NCI-H526 treated with DMSO at 0.1 percent for 48 hours (cell line): ENCODE measurements at places on chromosomes 6 and 20.
A peak's percentile ranks its signal among the peaks of the same experiment; 100 is the strongest.

DNA sequence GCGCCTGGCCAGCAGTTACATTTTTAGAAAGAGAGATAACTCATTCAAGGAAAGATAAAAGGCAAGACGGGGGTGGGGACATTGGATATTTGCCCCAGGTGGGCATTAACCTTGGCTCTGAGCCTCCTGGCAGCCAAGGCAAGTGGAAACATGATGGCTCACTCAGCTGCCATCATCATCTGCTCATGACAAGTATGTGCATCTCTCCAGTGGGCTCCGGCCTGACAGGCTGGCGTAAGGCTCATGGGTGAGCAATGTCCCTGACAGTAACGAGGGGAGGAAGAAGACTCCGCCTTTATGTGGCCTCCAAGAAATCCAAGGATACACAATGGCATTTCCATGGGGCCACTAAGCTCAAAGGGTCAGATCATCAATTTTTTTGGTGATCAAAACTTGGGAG is 13.3 kb downstream of the ANKRD60 start:
- DNase-seq, result no peak

- DNase-seq, result no peak
Observed at GRCh38 chr6:118650582-118651281, 659 bp downstream of the CEP85L start.

GRCh38 chr20:12962895-12963294 is 45.9 kb upstream of the SPTLC3 start:
- DNase-seq, result peak; percentile 27

DNA sequence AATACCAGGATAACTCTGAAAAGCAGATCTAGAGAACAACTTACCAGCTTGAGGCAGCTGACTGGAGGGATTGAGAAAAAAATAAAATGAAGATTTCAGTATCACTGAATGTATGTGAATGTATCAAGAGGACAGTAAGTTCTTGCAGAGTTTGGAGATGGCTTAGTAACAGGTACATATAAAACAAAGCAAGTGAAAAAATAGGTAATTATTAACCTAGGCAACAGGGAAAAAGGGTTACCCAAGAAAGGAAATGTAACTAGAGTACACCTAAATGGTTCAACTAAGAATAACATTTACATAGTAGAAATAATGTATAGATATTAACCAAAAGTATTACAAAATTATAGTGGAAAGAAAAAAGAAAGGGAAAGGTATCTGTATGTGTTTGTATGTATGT is 67.3 kb downstream of the NRSN1 start:
- DNase-seq, result no peak

DNA sequence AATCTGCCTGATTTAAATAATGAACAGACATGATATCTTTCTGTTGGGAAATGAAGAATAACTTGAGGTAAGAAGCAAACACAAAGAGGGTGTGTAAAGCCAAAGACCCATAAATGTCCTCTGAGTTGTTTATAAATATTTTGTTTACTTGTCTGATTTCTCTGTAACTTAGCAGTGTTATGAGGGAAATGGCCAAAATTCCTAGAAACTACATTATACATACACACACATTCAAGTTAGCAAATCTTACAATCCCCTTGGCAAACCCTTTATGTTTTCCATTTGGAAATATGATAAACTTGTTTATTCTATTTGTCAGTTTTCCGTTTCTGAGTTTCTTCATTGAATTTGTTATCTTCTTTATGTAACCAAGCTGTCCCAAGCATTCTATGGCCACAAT is 81.4 kb upstream of the TCF21 start:
- DNase-seq, result no peak

GRCh38 chr20:57308451-57309271 is 20.9 kb upstream of the SPO11 start:
- DNase-seq, result no peak

DNA sequence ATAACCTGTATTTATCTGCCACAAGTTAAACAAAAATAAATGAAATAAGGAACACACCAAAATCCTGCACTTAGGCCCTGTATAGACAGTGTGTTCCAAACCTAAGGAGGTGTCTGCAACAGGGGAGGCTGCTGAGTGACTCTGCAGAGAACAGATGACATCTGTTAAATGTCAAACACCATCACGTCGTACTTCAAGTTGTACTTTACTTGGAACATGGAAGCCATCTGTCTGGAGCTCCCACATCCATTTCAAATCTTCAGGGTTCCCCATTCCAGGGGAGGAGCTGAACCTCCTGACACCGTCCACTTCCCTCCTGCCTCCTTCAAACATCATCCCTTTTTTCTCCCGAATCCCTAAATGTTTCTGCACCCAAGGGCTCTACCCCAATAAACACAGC is 1.8 kb upstream of the MAP7 start:
- DNase-seq, result no peak

GRCh38 chr20:48606841-48607543 is 220.8 kb downstream of the PREX1 start:
- no peak for DNase-seq

GRCh38 chr6:90374201-90374600 is 77.6 kb upstream of the BACH2 start:
- DNase-seq, result no peak

- no peak for DNase-seq
Observed at GRCh38 chr6:13267142-13267651, 61.1 kb downstream of the TBC1D7 start.

- DNase-seq, result no peak
Observed at GRCh38 chr20:58515233-58516212, at the start of gene APCDD1L. TSS of gene APCDD1L (minus strand) at chr20:58515399. CDS start at chr20:58514707, 692 bp downstream.

GRCh38 chr20:31923388-31924331 is 28.2 kb downstream of the PDRG1 start:
- no peak for DNase-seq

- DNase-seq, result no peak
Observed at GRCh38 chr6:47651505-47651944, 46.9 kb upstream of the ADGRF4 start.

DNA sequence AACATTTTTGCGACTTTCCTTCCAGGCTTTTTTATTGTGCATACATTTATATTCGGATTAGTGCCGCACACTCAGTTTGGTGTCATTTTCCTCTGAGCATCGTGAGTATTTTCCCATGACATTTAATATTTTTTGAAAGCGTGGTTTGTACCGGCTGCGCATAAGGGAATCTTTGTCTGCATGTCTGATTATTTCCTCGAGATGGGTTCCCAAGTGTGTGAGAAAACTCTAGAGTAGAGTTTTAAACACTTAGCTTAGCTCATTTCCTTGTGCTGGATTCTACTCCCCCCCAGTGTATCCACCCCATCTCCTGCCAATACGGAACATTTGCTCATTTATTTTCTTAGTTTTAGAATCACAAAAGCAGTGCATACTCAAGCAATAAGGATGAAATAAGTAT is 94.3 kb downstream of the CDC5L start:
- no peak for DNase-seq

DNA sequence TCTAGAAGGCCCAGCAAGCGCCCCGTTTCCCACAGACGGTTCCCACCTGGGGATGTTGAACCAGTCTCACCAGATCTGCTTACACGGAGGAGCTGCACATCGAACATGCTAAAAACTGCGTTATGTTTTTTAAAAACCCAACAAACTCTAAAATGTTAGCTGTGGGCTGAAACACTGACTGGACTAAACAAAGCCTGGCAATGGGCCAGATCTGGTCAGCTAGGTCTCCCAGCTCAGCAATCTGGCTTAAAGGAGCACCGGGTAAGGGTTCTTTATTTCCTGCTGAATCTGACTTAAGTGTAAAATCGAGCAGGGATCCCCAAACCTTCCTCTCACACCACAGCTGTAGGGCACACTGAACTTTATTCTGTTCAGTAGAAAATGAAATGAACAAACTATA is 156.9 kb downstream of the FOXC1 start:
- DNase-seq, result no peak

- DNase-seq, result peak; percentile 27
Observed at GRCh38 chr6:49423817-49424216, 39.2 kb downstream of the MMUT start.

DNA sequence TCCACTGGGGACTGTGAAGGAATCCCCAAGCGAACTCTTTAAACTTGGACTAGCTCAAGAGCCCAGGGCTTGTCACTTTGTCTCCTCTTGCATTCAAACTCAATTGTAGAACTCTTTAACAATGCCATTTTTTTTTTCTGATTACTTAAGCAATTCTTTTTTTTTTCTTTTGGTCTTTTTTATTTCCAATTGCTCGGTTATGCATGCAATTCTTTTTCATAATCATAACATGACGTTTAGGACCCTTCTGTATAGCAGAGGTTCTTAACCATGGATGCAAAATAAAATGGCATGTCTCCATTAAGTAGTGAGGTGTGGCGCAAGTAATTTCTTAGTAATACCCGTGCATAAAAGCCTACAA is 466 bp upstream of the BFSP1 start:
- no peak for DNase-seq

- no peak for DNase-seq
Observed at GRCh38 chr20:24450624-24451376, 18.6 kb upstream of the SYNDIG1 start.

DNA sequence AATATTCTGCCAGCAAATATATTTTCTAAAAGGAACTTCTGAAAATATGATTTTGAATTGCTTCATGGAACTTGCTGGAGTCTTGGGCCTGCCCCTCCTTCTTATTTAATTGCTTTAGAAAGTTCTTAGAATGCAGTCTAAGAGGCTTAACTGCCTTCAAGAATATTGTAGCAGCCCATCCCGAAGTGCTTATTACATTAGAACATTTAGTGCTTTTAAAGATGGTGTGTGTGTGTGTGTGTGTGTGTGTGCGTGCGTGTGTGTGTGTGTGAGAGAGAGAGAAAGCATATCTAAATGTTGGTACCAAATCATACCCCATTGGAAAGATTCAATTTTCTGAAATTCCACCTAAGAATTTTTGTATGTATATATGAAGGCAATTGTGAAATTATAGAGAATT is 193.5 kb downstream of the SLC24A3 start:
- DNase-seq, result no peak

GRCh38 chr6:139695361-139695760 is 320.9 kb upstream of the CITED2 start:
- no peak for DNase-seq

GRCh38 chr6:149305372-149305771 is 12.1 kb upstream of the TAB2 start:
- DNase-seq, result no peak
